Smooth muscle cell of trachea (primary cell): ENCODE measurements at places on chromosomes 2 and 18. TPM values are rescaled to one million over a fixed set of nuclear protein-coding genes. Genes with fewer than 3 reads are reported as not detected.

C2orf78 gene
- total RNA-seq, result not detected in 2 replicates

LGALSL gene
- total RNA-seq, result 1.5 and 2.0 TPM in 2 replicates

HOXD3 gene
- 0.29 TPM in 1 of 2 replicates, not detected in the other for total RNA-seq

CNDP1 gene
- total RNA-seq, result not detected in 2 replicates

EML6 gene
- 0.15 and 0.66 TPM in 2 replicates for total RNA-seq

OR6B2 gene
- 0.17 TPM in 1 of 2 replicates, not detected in the other for total RNA-seq

MEP1B gene
- 0.17 TPM in 1 of 2 replicates, not detected in the other for total RNA-seq

HOXD13 gene
- total RNA-seq, result not detected in 2 replicates

PJVK gene
- total RNA-seq, result 2.0 and 2.5 TPM in 2 replicates

TMEM200C gene
- total RNA-seq, result under 0.01 and 0.17 TPM in 2 replicates

DSG2 gene
- 0.33 and 0.73 TPM in 2 replicates for total RNA-seq

LYPD6B gene
- not detected in 2 replicates for total RNA-seq

PHOSPHO2 gene
- 1.8 and 4.1 TPM in 2 replicates for total RNA-seq

ECEL1 gene
- total RNA-seq, result not detected in 2 replicates

MAP3K19 gene
- not detected in 2 replicates for total RNA-seq

POTEF gene
- total RNA-seq, result not detected in 2 replicates

GLI2 gene
- total RNA-seq, result 3.2 and 13.1 TPM in 2 replicates

NCK2 gene
- total RNA-seq, result 19.1 and 32.4 TPM in 2 replicates

C2orf80 gene
- not detected in 2 replicates for total RNA-seq

GAL3ST2 gene
- 0.15 TPM in 1 of 2 replicates, not detected in the other for total RNA-seq

RIT2 gene
- total RNA-seq, result not detected in 2 replicates

MGAT4A gene
- total RNA-seq, result 0.83 and 2.2 TPM in 2 replicates

DCDC2C gene
- total RNA-seq, result not detected in 2 replicates

TUBA4B gene
- total RNA-seq, result 0.17 TPM in 1 of 2 replicates, not detected in the other

DAW1 gene
- 0.17 and 0.29 TPM in 2 replicates for total RNA-seq

PSTPIP2 gene
- 7.3 and 11.5 TPM in 2 replicates for total RNA-seq

SNTG2 gene
- not detected in 2 replicates for total RNA-seq

TTC39C gene
- total RNA-seq, result 33.3 and 38.9 TPM in 2 replicates

HNMT gene
- total RNA-seq, result 20.8 and 45.4 TPM in 2 replicates

CDK15 gene
- 6.7 and 16.0 TPM in 2 replicates for total RNA-seq

APOB gene
- total RNA-seq, result under 0.01 TPM in 1 of 2 replicates, not detected in the other

BOLL gene
- not detected in 2 replicates for total RNA-seq

DPP4 gene
- total RNA-seq, result 81.4 and 163 TPM in 2 replicates

CABYR gene
- 7.7 and 10.1 TPM in 2 replicates for total RNA-seq
